ENCODE measurements at places on chromosomes 7 and 10.

DNA sequence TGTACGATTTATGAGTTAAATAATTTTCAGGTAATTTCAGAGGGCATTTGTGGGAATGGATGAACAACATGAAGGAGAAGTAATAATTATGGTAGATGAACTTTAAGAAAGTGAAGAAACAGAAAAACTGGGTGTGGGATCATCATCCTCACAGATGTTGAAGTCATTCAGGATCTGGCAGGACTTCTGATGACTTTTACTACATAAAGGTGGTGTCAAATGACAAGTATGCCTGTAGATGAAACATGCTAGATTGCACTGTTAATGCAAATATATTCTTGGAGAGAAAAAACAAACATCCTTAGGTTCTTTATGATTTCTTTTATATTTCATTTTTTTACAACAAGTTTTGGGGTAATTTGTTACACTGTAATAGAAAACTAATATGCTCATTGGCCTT lies 230.2 kb downstream of the PCLO start:
- no peak for DNase-seq

DNA sequence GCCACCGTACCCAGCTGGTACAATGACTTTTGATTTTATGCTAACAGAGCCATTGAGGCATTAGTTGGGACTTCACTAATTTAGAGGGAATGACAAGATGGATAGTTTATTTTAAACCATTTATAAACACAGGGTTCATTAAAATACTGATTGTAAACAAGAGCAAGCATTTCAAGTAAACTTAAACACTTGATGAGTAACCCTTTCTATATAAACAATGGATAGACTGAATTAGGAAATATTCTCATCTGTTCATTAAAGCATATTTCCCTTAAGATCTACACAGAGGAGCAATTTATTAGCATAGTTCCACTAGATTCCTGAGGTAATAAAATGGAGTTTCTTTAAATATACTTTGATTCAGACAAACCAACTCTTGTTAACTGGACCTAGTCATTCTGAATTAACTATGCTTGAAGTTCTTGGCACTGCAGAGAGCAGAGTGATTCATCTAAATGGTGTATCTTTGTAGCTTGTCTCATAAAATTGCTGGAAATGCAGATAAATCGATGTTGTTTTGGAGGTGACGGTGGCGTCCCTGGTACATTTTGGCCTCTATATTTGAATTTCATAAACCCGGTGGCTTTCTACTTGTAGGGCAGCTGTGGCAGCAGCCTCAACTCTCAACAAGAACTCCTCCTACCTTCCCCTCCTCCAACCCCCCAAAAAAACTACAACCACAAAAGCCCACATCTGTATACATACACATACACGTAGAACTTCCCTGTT lies 15.4 kb upstream of the VDAC2 start:
- DNase-seq = no peak

GRCh38 chr10:122981066-122981464 lies 864 bp downstream of the PSTK start:
- DNase-seq = no peak

GRCh38 chr7:133853706-133854276 lies 273.3 kb upstream of the LRGUK start:
- DNase-seq = no peak
